ENCODE measurements at places on chromosomes 6 and 20. TPM values are rescaled to one million over a fixed set of nuclear protein-coding genes. Genes with fewer than 3 reads are reported as not detected.
A peak's percentile ranks its signal among the peaks of the same experiment; 100 is the strongest.

GRCh38 chr6:150293423-150294173 is 75.2 kb upstream of the IYD start:
- no peak overlapping the region for H3K4me3 ChIP-seq
- H3K36me3 ChIP-seq: no peaks in the 10 kb centered on the region
- no peaks in the 10 kb centered on the region for H3K4me1 ChIP-seq

- no peak for DNase-seq
- H3K27me3 ChIP-seq: no peaks in the 10 kb centered on the region
- peak overlapping the region; percentile 43 for H3K4me3 ChIP-seq
- no peaks in the 10 kb centered on the region for H3K36me3 ChIP-seq
These were observed 903 bp downstream of the SLC4A11 start for GRCh38 chr20:3237958-3238615.

DNA sequence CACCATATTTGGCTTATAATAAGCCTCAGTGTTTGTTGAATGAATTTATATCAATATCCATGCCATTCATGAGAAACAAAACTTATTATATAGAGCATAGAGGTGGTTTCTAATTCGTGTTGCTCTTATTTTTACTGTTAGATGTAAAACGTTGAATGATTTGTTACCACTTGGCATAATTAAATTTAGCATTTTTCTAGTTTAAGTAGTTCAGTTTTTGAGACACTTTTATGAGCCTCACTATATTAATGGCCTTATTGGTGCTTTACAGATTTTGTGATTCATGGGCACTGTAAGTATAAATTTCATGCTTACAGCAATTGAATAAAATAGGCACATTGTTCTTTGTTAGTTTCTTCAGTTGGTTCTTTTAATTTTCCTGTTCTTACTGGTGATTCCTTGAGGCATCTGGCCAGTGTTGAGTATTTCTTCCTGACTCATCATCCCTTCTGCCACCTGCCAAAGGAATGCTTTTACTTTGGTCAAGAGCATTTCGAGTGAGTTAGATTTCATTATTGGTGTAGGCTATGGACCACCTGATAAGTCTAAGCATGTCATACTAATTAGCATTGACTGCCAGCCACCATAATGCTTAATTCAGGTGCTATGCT is 34.8 kb downstream of the CDKAL1 start:
- no peaks in the 10 kb centered on the region for H3K36me3 ChIP-seq
- no peaks in the 10 kb centered on the region for H3K27me3 ChIP-seq
- no peak overlapping the region for H3K27ac ChIP-seq
- no peak for DNase-seq
- H3K4me1 ChIP-seq: peaks cover 19% of the 10 kb centered on the region

- no peaks in the 10 kb centered on the region for H3K27me3 ChIP-seq
- H3K4me3 ChIP-seq: no peak overlapping the region
- H3K4me1 ChIP-seq: no peaks in the 10 kb centered on the region
- no peaks in the 10 kb centered on the region for H3K36me3 ChIP-seq
- H3K27ac ChIP-seq: no peak overlapping the region
- DNase-seq: no peak
These were observed 21.8 kb downstream of the NTSR1 start for GRCh38 chr20:62730481-62730880.

DNA sequence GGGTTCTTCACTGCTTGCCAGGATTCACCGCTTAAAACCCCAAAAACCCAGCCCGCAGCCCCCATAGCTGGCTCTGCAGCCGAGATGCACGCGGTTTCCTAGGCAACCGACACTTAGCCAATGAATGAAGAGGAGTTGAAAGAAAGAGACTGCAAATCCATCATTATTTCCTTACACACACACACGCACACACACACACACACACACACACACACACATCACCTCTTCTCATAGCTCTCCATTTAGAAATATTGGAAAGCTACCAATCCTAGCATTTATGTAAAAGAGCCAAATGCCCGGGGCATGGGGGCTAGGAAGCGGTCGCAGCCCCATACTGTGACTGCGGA is 3.4 kb upstream of the TUBB2B start:
- no peak for DNase-seq
- peak overlapping the region; percentile 43 for H3K4me3 ChIP-seq

DNA sequence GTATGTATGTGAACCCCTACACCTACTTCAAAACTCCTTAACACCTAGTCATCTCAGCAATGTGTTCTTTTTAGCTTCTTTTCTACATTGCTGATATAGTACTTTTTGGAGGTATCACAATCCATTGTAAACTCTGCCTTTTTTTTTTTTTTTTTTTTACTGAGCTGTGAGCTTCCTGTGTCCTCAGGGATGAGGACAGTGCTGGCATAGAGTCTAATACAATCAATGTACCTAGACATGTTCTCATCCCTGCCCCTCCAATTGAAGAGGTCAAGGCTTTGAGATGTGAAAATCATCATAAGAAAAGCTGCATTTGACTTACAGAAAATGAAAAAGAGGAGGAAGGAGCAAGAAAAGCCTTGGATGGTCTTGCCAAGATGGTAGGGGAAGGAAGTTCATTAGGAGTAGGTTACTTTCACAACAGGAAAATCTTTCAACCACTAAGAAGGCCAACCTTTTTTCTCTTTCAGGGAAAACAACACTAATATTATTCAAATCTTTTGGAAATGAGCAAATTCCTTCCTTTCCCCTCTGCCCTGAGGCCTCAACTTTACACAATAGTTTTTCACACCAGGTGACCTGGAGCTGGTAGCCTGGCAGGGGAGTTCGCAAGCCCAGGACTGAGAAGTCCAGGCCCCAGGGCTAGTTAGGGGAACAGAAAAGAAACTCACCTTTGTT is 2.8 kb upstream of the JARID2 start:
- no peak for DNase-seq
- H3K36me3 ChIP-seq: no peaks in the 10 kb centered on the region
- H3K4me1 ChIP-seq: no peaks in the 10 kb centered on the region
- H3K27ac ChIP-seq: no peak overlapping the region
- no peak overlapping the region for H3K4me3 ChIP-seq
- H3K27me3 ChIP-seq: no peaks in the 10 kb centered on the region

TSBP1 gene
- not detected for total RNA-seq

TINAG gene
- not detected for total RNA-seq
